ENCODE measurements at places on chromosomes 6 and 20. TPM values are rescaled to one million over a fixed set of nuclear protein-coding genes. Genes with fewer than 3 reads are reported as not detected.

The NCR2 gene
- not detected for polyA plus RNA-seq

DNA sequence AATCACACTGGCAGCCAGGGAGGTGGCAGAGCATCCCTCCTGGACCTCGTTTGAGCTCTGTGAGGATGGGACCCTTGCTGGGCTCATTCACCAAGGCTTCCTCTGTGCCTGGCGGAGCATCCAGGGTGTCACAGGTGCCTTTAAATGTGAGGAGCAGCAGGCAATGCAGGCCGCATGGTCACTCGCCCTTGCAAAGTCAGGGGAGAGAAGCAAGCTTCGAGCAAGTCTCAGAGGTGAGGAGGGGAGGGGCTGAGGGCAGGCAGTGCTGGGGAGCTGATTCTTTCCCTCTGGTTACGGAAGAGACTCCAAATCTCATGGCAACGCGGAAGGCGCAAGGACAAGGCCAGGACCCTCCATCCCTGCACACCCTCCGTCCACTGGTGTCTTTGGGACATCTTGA is 182.7 kb upstream of the PMEPA1 start:
- DNase-seq: no peak

DNA sequence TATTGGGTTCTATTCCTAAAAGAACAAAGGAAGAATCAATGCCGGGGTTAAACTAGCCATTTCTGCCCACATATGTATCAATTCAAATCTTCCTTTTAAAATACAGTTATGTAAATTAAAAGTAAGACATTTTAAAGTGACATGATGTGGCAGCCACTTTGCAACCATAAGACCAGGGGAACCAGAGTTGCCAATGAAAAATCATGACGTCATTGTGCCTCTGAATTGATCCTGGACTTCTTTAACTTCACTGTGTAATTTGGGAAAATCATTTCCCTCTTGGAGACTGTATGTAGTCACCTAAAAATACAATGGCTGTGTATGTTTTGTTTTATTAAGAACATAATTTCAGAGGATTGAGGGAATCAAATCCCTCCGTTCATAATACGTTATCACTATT is 42.2 kb downstream of the SLC13A3 start:
- DNase-seq: no peak

- DNase-seq: no peak
Measured at GRCh38 chr6:152272486-152272885, 364.7 kb downstream of the SYNE1 start.

DNA sequence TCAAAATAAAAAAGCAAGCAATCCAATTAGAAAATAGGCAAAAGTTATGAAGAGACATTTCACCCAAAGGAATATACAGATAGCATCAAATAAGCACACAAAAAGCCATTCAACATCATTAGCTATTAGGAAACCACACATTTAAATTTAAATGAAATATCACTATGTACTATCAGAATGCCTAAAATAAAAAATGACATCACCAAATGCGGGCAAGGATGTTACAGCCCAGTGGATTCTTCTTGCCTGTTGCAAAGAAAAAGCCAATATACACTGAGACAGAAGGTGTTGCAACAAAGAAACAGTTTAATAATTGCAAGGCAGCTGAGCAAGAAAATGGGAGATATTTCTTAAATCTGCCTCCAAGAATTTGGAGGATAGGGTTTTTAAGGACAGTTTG is 31.0 kb upstream of the MBOAT1 start:
- no peak for DNase-seq

DNA sequence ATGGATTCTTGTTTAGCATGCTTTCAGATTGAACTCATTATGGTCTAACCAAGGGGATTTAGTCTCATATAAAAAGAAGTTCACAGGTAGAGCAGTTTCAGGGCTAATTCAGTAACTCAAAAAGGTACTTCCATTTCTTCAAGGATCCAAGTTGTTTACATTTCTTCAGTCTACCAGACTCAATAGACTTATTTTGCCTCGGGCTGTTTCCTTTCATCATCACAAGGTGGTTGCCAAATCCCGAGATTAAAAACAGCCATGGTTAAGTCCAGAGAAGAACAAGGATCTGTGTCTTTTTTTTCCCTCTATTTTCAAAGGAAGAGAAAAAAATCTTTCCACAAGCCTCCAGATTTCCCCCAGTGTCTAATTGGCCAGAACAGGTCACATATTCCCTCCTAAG is 69.8 kb upstream of the SNX9 start:
- DNase-seq: no peak

- DNase-seq: no peak
Measured at GRCh38 chr20:52124821-52125220, 66.8 kb downstream of the ZFP64 start.

DNA sequence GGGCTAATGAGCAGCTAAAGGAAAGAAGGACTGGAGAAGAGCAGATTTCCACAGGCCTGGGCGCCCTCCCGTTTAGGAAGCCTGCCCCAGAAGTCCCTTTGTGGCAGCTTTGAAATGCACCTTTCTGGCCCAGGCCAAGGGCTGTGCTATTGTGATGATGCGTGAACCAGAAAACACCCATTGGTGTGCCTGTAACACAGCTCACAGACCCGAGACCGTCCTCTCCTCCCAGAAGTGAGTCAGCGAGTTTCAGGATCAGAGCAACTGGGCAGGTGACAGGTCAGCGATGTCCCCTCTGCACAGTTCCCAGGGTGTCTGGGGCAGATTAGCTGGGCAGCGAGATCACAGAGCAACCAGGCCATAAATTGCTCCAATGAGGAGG is 71.9 kb upstream of the SULF2 start:
- DNase-seq: no peak
